Foreskin fibroblast (primary cell): ENCODE measurements at places on chromosomes 7 and 10.

DNA sequence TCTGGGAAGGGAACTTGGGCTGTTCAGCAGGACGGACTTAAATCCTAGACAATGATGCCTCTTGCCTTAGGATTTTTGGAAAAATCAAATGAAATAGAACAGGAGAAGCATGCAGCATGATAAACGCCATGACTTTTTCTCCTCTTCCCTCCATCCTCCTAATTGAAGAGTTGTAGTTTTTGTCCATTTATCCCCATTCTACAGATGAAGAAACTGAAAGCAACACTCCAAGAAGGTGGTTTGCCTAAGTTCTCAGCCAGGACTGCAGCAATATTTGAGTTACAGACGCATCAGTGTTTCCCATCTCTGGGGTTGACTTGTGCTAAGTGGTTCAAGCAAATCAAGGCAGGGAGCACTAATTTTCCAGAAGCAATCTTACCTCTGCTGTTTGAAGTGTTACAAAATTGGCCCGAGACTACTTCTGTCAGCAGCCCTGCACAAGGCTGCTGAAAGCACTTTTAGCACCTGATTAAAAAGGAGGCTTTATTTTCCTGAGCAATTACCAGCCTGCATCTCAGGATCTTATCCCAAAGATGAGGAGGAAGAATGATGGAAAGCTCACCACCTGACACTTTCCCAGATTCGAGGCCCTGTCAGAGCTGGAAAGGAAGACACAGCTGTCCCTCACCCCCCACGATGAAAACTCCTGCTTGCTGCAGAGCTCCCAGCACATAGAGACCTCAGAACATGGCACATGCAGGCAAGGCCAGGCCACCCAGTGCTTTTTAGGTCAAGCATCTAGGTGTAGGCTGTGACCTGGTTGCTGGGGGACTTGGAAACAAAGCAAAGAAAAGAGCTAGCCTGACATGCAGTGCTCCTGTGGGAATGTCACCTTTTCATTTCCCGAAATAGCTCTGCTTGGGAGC lies 19.7 kb upstream of the C10orf71 start:
- DNase-seq: no peak

DNA sequence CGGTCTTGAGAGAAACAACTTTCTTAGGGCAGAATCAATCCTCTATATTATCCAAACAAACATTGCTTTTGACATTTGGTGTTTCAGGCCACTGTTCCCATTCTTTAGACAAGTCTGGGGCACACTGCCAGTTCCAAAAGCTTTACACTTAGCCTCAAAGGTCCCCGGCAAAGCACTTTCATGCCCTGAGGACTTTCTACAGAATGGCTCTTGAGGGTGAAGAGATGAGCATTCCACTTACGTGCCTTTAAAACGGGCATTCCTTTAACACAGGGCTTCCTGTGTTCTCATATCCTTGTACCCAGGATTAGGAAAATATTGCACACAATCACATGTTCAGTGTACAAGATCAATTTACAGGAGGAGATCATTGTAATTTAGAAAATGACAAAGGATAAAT lies 13.1 kb upstream of the TMEM213 start:
- DNase-seq: no peak

GRCh38 chr10:124296813-124297788 lies 121.6 kb downstream of the OAT start:
- DNase-seq: no peak

GRCh38 chr10:97567891-97568290 lies 4.7 kb upstream of the ANKRD2 start:
- DNase-seq: no peak

GRCh38 chr7:98598846-98599615 lies 18.1 kb upstream of the NPTX2 start:
- no peak for DNase-seq

DNA sequence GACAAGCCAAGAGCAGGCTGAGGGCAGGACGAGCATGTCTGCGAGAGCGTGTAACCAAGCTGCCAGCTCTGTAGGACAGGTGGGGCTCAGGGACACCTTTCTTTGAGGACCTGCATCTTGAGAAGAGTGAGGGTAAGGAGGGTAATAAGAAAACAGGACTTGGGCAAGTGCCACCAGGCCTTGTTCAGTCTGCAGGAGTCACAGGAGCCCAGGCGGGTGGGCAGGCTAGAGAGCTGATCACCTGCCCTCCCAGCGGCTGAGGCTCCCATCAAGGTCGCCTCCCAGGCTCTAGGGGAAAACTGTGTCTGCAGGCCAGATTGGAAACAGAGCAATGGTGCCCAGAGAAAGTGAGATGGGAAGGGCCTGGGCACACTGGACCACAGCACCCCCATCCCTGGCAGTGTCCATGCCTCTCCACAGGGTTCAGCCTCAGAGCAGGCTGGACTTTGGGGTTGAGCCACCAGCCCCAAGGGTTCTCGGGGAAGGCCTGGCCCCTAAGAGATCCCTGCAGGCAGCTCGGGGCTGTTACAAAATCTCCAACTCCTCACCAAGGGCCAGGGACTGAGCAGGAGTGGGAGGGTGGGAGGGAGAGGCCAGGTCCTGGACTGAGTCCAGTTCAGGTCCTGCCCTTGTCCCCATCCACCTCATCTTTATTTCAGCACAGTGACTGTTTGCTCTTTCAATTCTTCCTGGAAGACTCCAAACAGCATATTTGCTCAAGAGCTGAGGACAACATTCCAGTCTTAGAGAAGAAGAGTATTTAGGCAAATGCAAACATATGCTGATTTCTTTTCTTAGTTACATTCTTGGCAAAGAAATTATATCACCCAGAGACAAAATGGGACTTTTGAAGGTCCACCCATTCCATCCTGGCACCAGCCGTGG lies 161.9 kb downstream of the GRID1 start:
- no peak for DNase-seq

DNA sequence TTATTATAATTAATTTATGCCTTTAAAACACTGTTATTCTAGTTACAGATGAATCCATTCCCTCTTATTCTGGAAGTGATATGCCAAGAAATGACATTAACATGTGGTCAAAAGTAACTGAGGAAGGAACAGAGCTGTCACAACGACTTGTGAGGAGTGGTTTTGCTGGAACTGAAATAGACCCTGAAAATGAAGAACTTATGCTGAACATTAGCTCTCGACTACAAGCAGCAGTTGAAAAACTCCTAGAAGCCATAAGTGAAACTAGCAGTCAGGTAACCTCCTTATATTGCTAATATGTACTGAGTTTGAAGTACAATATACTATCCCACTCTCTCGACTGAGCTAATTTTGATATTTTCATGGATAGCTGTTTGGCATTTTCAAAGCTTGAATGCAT lies 81.6 kb downstream of the CYP51A1 start:
- DNase-seq: no peak

- DNase-seq: no peak
These were observed 294.1 kb upstream of the YAE1 start for GRCh38 chr7:39272111-39272510.
